NCI-H69 (cell line): ENCODE measurements at places on chromosomes 2 and 18.

DNA sequence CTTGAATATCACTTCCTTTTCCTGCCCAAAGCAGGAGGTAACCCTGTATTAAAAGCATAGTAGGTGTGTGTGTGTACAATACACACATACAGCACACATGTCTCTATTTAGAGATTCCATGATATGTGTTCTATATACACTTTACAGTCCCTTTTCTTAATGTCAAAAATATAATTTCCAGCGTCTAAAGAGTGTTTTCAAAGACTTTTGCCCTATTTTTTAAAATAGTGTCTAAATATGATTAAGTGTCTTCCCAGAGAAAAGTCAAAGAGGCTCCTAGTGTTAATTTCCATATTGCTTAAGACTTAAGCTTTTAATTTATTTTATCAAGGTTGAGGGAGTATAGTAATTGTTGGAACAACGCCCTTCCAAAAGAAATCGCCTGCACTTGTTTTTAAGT is 420.3 kb upstream of the POU3F3 start:
- DNase-seq: peak; percentile 48

DNA sequence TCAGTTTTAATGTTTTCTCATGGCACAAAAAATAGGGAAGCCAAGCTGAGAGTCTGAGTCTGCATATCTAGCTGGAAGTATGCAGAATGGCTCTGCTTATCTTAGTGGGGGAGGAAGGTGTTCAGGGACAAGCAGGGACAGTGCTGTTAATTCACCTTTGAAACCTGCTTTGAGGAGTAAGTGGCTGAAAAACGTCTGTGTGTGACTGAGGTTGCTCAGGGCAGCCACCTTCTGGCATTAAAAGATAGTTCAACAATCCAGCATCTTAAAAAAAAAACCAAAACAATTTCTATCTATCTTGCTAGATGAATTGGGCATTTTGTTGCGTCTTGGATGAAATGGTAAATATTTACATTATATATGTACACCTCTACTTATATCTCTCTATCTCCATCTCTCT is 2.0 kb upstream of the TRPM8 start:
- DNase-seq: peak; percentile 5

DNA sequence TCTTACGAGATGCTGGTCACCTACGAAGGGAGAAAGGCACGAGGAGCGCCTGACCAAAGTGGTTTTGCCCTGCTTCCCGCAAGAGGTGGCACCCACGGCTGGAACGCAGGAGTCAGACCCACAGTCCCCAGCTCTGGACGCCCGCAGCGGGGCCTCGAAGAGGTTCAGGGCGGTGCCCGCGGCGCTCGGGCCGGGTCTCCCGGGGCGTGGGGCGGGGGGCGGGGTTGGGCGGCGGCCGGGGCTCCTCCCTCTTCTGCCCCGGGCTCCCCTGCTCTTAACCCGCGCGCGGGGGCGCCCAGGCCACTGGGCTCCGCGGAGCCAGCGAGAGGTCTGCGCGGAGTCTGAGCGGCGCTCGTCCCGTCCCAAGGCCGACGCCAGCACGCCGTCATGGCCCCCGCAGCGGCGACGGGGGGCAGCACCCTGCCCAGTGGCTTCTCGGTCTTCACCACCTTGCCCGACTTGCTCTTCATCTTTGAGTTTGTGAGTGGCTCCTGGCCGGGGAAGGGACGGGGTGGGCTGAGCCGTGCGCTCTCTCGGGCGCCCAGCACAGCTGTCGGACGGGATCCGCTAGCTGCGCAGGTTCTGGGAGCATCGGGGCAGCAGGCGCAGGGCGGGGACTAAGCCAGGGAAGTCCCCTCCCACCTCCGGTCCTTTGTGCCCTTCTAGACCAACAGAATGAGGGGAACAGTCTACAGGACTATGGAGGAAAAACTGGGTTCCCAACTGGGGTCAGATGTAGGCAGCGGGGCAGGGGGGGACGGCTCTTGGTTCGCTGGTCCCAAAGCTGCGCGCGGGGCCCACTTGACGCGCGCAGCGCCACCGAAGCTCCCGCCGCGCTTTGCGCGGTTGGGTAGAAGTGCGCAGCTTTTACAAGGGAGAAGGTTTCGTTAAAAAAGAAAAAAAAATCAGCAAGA is at the start of gene MAL:
TSS of gene MAL (plus strand) at position 303 of the 914 bp plus-strand sequence. CDS start at position 388, 85 bp downstream.
- DNase-seq: peak; percentile 70

- DNase-seq: no peak
Observed at GRCh38 chr2:101112772-101113157, 38.4 kb downstream of the TBC1D8 start.

- no peak for DNase-seq
Observed at GRCh38 chr2:20585710-20586594, 64.9 kb downstream of the HS1BP3 start.

- DNase-seq: peak; percentile 15
Observed at GRCh38 chr18:31371989-31372388, 4.6 kb upstream of the DSG4 start.

DNA sequence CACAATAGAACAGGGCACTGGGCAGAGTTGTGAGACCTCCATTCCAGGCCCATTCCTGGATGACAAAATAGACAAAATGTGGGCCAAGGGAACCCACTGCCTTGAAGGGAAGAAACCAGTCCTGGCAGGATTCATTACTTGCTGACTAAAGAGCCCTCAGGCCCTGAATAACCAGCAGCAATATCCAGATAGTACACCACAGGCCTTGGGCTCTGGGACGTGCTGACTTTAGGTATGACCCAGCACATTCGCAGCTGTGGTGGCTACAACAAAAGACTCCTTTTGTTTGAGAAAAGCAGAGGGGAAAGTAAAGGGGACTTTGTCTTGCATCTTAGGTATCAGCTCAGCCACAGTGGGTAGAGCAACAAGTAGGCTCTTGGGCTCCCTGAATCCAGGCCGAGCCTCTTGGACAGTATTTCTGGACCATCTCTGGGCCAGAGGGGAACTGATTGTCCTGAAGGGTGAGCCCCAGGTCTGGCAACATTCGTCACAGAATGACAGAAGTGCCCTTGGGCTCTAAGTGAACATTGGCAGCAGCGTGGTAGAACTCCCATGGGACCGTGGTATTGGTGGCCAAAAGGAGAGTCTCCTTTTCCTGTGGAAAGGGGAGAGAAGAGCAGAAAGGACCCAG is 89.9 kb upstream of the CD226 start:
- DNase-seq: peak; percentile 32

DNA sequence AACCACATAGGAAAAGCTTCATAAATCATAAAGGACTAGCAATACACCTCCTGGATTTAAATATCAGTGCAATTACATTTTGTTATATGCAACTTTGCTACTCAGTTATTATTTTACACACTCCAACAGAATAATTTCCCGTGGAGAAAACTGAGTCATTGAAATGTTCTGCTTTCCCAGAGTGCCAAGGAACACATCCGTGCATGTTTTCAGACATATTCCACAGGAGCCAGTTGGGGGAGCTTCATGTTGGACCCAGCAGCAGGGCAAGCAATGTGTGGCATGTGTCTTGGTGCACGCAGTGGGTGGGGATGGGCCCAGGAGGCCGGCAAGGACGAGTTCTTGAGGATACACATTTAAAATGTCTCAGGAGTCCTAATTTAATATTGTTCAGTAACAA is 14.4 kb upstream of the SMIM21 start:
- DNase-seq: no peak

DNA sequence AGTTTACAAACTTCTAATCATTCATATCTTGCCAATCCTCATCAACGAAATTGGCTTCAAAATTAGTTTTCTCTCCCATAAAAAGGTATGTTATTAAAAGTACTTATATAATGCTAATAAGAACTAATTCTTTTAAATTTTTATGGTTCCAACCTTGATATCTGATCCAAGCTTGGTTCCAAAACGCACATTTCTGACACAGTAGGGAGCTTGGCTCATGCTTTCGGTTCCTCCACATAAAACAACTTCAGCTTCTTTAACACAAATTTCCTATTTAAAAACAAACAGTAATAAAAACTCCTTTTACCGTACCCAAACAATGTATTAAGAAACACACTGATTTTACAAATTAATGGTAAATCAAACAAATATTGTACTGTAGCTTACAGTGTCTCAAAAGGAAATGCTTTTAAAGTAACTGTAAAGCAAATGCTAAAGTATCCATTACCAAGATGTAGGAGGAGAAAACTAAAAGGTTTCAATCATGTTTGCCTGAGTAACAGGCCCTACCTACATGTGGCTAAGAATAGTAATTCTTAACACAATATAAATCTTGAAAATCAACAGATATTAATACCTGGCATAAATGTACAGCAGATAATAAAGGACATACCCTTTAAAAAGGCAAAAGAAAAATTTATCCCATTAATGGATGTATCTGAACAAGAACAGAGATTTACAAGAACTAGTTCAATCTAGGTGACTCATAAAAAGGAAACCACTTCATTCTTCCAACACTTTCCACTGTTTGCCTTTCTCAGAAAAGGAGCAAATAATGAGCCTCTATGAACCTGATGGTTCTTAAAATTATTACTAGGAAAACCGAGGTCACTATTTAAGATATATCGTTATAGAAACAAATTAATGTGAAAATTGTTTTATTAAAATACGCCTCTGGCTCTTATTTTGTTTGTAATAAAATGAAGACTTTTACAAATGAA is 17.5 kb downstream of the ACAA2 start:
- no peak for DNase-seq

- DNase-seq: peak; percentile 89
Observed at GRCh38 chr2:227407591-227408151, 19.9 kb upstream of the SCYGR1 start.

- DNase-seq: peak; percentile 41
Observed at GRCh38 chr2:68253219-68254068, 1.1 kb upstream of the PPP3R1 start.

DNA sequence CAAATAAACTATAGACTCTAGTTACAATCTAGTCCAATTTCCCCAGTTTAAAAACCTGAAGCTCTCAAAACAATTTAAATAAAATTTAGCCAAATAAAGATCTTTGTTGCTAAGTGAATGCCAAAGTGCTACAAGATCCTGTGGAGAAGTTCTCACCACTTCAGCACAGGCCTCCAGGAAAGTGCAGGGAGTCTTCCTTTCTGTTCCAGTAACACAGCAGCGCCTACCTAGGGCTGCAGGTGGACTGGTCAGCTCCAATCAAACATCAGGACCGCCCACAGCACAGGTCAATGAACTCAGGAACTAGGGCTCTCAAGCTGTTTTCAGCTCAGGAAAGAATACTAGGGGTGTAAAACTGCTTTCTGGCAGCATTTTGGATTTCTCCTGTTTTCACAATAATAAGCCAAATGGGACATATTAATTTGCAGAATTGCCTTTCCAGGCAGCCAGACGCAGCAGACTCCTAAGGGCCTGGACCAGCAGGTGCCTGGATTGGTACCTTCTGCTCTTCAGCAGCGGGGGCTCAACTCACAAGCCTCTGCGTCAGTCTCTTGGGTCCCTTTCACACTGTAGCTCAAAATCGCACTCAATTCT is 1.5 kb downstream of the FAM110C start:
- DNase-seq: no peak

DNA sequence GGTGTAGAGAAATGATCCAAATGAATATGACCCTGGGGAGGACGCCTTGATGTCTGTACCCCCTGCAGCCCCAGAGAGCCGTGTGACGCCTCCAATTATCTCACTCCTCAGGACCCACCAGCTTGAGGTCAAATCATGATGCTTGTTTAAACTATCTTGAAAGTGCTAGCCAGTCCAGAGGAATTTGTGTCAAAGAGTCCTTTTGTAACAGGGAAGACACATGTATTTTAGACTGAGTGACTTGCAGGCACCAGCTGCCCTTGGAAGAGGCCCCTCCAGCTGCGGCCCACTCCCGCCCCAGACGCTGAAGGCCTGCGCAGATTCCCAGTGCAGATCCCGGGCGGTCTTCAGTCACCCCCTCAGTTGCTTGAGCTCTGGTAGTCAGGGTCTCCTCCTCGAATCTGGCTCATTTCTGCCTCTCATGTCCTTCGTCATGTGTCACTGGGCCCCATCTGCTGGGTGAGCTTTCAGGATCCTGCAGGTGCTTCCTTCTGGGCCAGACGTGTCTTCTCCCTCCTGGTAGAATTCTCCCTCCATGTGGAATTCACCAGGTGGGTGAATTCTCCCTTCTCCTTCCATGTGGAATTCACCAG is 77.4 kb downstream of the RNF144A start:
- no peak for DNase-seq

DNA sequence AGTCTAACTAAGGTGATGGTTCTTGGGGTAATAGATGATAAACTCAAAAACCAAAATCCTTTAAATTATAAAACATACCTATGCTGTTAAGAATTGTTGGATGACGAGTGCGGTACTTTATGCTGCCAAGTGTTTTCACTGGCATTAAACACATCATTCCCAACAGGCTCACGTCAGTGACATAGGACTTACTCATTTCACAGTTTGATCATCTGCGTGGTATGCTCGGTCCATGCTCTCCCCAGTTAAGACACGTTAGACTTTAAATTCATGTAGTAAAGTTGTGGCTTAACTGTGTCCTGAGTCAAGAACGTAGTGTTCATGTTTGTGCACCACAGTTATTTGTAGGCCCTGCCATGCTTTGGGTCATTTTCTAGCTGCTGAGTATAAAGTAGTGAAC is 125.6 kb upstream of the MYT1L start:
- no peak for DNase-seq

GRCh38 chr2:224669449-224669848 is 46.7 kb downstream of the CCDC195 start:
- peak; percentile 5 for DNase-seq

GRCh38 chr2:67733517-67733916 is 329.3 kb downstream of the C1D start:
- DNase-seq: peak; percentile 58

DNA sequence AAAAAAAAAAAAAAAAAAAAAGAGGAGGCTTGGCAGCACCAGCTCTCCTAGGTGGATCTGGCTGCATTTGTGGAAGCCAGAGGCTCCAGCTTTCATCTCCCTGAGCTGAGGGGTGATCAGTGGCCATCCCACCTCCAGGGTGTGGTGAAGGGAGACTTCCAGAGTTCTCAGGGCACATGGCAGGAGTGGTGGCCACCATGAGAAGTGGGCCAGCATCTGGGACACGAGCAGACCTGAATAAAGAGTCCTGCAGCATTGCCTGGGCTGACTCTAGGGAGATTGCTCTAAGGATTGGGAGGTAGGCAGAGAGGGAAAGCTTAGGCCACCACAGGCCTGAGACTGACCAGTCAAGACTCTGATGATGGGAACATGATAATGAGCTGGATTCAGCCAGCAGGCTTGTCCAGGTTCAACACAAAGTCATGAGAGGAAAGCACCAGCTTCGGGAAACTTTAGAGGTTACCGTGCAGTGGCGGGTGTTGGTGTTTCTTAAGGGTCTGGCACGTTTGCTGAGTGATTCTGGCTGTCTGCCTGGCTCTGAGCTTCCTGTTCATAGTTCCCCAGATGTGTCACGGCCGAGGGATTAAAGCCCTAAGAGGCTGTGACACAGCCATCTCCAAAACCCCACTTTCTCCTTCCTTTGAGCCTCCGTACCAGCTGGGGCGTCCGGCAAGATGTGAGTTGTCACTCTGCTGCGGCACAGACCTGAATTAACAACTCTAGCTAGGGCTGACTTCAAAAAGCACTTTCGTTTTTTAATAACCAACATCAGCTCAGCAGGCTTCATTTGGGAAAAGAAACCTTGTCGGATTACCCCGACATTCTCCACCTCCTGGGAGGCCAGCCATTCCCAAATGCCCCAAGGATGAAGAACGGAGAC is 38.3 kb upstream of the IL1R1 start:
- no peak for DNase-seq

DNA sequence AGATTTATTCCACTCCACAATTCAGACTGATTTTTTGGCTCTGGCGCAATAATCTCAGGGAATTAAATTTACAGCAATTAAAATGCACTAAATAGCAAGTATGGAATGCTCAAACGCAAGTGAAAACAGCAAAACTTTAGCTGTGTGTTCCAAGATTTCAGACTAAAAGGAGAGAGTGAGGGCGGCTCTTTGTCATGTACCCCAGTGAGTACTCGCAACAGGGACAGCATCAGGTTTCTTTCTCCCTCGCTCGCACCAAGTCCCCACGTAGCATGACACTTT is 1.1 kb downstream of the ROCK2 start:
- DNase-seq: no peak

- no peak for DNase-seq
Observed at GRCh38 chr2:33644215-33644614, 45.1 kb upstream of the FAM98A start.
